HL-60 (cell line): ENCODE measurements at places on chromosomes 13 and 19.

GRCh38 chr13:23175920-23176319, 4.9 kb upstream of the SGCG start:
- DNase-seq = no peak

- DNase-seq = no peak
These were observed 12.2 kb downstream of the PIP5K1C start for GRCh38 chr19:3687774-3688706.

DNA sequence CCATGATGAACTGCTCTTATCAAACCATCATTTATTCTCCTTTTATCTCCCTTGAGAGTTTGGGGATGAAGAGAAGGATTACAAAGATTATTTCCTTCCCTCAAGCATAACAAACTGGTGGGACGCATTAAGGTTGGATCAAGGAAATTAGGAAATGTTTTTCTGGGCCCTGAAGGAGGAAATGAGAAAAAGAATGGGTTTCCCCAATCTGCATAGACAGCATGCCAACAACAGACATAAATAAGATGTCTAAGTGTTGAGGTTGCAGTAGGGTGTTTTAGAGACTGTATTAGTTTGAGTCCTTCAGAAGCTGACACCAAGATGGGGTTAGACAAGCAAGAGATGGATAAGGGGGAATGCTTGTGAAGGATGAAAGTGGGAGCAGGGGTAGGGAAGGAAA, 7.3 kb downstream of the EPSTI1 start:
- DNase-seq = no peak

- no peak for DNase-seq
These were observed 757 bp downstream of the EGLN2 start for GRCh38 chr19:40799558-40800338.

- no peak for DNase-seq
These were observed 114.9 kb downstream of the PTPRS start for GRCh38 chr19:5225486-5226345.

- no peak for DNase-seq
These were observed 11.8 kb downstream of the AP3D1 start for GRCh38 chr19:2139385-2140137.

GRCh38 chr19:2636897-2637683, 65.4 kb downstream of the GNG7 start:
- DNase-seq = no peak

- DNase-seq = no peak
These were observed 6.6 kb upstream of the GADD45B start for GRCh38 chr19:2469102-2469914.

DNA sequence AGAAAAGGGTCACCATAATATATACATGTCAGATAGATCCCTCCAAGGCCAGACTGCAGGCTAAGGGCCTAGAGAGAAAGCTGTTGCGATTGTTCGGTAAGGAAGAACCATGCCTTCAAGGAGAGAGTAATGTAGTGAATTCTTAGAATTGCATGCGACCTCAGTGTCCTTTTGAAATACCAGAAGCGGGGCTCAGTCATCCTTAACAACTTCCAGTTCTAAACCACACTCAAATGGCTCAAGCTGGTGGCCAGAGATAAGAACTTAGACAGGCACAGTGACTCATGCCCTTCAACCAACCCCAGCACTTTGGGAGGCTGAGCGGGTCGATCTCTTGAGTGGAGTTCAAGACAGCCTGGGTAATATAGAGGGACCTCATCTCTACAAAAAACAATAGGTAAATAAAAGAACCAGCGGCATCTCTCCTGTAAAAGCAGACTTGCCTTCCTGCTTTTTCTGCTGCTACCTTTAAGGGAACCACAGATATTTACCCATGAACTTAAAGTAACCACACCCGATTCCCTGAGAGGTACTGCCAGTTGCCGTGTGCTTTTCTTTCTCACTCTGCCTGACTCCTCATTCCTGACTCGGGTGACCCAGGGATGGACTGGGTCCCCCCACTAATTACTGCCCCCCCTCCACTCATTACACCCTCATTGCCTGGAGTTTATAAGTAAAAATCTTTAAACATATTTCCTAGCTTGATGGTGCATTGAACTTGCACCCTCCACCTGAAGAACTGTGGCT, 15.4 kb upstream of the SIGLEC6 start:
- DNase-seq = peak; percentile 93

DNA sequence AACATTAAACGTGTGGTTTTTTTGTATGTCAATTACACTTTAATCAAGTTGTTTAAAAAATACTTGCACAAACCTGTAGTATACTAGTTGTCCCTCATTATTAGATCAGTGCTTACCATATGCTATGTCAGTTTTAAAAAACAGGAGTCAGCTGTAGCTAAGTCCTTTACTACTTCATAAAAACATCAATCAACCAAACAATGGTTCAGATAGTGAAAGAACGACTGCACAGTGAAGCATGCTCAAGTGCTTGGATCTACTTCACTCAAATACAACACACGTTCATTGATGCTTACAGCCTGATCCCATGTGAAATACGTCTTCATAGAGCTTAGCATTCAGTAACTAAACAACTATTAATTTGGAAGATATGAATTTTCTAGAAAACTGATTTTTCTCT, 225.0 kb downstream of the FGF14 start:
- no peak for DNase-seq

DNA sequence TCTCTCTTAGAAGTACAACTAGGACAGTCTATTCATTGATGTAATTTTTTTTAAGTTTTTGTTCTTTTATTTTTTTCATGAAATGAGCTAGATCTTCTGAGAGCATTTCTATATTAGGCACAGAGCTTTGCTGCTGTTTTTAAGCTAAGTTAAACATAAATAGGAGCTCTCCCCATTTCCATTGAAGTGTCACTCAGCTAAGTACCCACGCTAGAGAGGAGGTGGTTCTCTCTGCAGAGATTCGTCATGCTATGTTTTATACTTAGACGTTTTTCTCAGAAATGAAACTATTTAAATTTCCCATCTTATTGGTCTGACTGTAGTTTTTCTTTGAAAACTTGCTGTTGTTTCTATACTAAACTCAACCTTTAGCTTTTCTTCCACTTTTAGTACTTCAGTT, 271.5 kb downstream of the PCDH9 start:
- no peak for DNase-seq

DNA sequence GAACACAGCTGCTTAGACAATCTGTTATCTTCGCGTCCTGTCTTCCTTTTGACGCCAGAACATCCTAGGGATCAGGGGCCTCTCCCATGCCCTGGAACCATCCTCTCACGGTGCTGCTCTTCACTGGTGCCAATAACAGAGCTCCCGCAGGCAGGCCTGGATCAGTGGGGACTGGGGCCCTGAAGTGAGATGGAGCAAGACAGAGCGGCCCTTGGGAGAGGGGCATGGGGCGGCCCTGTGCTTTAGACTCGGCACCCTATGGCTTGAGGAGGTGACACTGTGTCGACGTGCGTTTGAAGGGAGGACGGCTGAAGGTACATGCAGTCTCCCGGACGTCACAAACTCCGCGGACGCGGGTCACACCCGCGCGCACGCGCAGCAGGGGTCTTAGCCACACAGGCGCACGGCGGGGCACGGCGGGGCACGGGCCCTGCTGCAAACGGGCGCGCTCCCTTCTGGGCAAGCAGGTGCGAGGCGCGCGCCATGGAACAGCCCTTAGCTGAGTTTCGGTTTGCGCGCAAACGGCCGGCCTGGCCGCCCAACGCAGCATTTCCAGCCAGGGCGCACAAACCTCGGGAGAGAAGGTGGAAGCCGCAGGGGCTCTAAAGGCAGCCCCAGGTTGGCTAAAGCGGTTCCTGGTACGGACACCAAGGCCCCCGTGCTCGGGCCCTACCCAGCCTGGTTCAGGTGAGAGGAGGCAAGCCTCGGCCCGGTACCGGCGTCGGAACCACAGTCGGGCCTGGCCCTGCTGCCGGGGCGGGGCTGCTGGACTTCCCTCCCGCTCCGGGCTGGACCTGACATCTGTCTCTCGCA, 16.5 kb upstream of the RNF17 start:
- peak; percentile 15 for DNase-seq

- no peak for DNase-seq
These were observed 33.9 kb downstream of the SPATA13 start for GRCh38 chr13:24194447-24194846.

DNA sequence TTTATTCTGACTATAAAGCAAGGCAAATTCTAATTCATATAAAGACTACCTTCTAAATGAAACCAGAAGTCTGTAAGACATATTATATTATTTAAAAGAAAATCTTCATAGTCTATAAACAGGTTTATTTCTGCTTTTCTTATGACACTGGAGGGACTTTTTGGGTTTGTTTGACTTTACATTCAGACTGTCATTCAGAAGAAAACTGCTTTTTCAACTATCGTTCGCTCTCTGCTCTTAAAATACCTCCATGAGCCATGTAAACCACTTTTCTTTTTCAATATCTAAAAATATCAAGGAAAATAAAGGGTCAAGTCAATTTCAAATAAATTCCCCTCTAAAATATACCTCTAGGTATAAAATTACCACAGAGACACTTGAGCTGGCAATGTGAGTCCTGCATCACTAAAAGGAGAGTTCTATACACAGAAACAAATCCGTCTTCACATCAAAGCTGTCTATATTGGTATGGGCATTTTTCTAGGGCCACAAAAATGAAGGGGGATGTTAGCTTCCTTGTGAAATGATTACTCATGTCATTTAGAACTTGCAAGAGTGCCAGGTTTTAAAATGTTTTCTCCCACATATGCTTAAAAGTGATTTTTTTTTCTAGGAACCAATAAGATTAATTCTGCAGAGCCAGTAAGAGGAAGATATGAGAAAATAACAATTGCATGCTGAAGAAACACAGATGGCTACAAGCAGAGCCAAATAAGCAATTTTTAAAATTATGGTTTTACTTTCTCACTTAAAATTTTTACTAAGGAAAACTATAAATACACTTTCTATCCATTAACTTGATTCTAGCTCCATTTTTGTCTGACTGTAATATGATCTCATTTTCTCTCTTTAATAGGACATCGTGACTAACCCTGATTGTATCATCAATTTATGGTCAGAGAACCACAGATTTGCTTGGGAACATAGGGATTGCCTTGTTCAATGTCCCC, 181.8 kb downstream of the TBC1D4 start:
- no peak for DNase-seq

GRCh38 chr19:10292206-10292788, 2.5 kb downstream of the ICAM5 start:
- no peak for DNase-seq

GRCh38 chr19:34365463-34366401, 736 bp downstream of the GPI start:
- peak; percentile 57 for DNase-seq

DNA sequence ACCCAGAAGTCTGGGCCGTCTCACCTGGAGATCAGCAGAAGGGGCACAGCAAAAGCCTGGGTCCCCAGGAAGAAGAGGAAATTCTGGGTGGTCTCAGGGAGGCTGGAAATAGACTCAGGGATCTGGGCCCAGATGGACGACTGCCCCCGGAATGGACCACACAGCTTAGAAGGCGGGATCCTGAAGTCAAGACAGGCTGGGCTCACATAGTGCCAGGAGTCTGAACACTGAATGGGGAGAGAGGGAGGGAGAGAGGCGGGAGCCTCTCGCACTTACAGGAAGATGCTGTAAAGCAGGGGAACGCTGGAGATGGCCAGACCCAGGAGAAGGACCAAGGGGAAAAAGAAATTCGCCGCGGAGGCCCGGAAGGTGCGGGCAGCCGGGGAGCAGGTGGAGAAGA, 1.3 kb upstream of the LENG1 start:
- DNase-seq = no peak

GRCh38 chr19:15776264-15776663, 11.2 kb upstream of the OR10H5 start:
- no peak for DNase-seq

DNA sequence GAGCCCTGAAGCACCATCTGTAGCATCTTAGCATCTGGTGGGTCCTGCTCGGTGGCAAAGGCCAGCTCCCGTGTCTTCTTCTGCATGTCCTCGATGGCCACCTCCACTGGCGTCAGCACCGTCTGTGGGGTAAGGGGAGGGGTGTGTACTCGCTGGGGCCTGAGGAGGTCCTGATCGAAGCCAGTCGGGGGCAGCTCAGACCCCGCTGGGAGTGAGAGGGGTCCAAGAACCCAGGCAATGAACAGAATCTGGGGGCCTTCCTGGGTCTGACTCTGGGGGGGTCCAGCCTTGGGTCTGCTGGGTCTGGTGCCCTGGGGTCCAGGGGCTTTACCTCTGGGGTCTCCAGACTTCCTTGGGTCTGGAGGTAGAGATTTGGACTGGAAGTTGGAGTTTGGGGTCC, 3.6 kb upstream of the KANK2 start:
- no peak for DNase-seq

- peak; percentile 25 for DNase-seq
These were observed 379.4 kb downstream of the KLF12 start for GRCh38 chr13:73754727-73755292.

DNA sequence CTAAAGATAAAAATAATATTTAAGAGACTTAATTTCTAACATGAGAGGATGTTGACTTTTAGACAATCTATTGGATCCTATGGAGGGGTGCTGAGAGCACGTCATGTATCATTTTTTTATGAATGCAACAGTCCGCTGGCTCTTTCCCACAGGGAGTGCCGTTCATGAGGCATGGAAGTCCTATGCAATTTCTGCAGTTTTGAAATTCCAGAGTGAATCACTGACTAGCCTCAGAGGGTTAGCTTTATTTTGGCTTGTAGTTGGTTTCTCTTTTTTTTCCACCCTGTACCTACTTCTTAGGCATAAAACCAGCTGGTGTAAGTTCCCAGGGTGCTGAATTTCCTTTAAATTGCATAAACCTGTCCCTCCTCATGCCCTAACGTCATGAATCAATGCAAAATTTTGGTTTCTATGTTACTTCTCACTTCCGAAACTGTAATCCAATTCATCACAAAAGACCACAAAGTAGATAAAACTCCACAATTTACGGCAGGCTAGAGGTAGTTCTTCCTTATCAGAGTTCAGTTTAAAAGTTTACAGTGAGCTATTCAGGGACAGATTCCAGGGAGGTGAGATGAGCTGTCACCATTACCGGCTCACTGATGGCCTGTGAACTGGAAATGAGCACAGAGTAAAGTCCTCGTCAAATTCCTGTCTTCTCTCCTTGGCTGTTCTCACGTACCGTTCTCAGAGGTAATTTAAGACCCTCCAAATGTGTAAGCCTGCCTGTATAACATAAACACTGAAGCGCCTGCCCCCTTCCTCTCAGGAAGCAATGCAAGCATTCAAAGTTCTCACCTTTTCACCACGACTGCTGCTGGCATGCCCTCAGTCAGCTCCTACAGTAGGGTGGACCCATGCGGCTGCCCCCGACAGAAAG, 216.6 kb upstream of the SLC10A2 start:
- no peak for DNase-seq

GRCh38 chr19:56974556-56975207, 134.2 kb upstream of the PEG3 start:
- DNase-seq = no peak

GRCh38 chr13:25982907-25983306, 68.9 kb downstream of the SHISA2 start:
- DNase-seq = no peak
